Subcutaneous adipose tissue (tissue), 4 donors: ENCODE measurements at places on chromosomes 12 and 14. TPM values are rescaled to one million over a fixed set of nuclear protein-coding genes. Genes with fewer than 3 reads are reported as not detected.

Gene TAPBPL
- 17.3 TPM for total RNA-seq

Gene RHOJ
- total RNA-seq = 7.3 TPM

Gene C1S
- total RNA-seq = 906 TPM

Gene KRT75
- total RNA-seq = not detected

Gene TPH2
- not detected for total RNA-seq

Gene LHX5
- not detected for total RNA-seq

Gene LMO3
- 179 TPM for total RNA-seq

Gene FOXG1
- total RNA-seq = not detected

Gene KRT7
- 3.9 TPM for total RNA-seq

Gene LBHD2
- 2.1 TPM for total RNA-seq

Gene TMEM30B
- 3.0 TPM for total RNA-seq

Gene TAS2R7
- not detected for total RNA-seq

Gene NFE2
- not detected for total RNA-seq

Gene FLVCR2
- total RNA-seq = 12.2 TPM

Gene HAL
- 0.75 TPM for total RNA-seq

Gene MANSC1
- 8.4 TPM for total RNA-seq

Gene GLI1
- total RNA-seq = 2.9 TPM

Gene NGB
- total RNA-seq = not detected

Gene CATSPERB
- 4.7 TPM for total RNA-seq

Gene PLA2G1B
- not detected for total RNA-seq

Gene GRIP1
- total RNA-seq = 0.85 TPM

Gene RTL1
- total RNA-seq = not detected

Gene ERP29
- 47.9 TPM for total RNA-seq

Gene IFNG-AS1
- total RNA-seq = not detected

Gene SP1
- total RNA-seq = 53.0 TPM

Gene GPR68
- 0.98 TPM for total RNA-seq

Gene ATP5MC2
- total RNA-seq = 156 TPM

Gene SCNN1A
- total RNA-seq = 5.8 TPM

Gene P2RX7
- 2.4 TPM for total RNA-seq

Gene ANKS1B
- 7.5 TPM for total RNA-seq

Gene NKX2-1
- not detected for total RNA-seq
